ENCODE measurements at places on chromosomes 11 and 22.

GRCh38 chr22:46001046-46001425 lies 24.1 kb upstream of the WNT7B start:
- DNase-seq, result no peak

GRCh38 chr11:1777737-1778136 lies 14.0 kb upstream of the CTSD start:
- no peak for DNase-seq

DNA sequence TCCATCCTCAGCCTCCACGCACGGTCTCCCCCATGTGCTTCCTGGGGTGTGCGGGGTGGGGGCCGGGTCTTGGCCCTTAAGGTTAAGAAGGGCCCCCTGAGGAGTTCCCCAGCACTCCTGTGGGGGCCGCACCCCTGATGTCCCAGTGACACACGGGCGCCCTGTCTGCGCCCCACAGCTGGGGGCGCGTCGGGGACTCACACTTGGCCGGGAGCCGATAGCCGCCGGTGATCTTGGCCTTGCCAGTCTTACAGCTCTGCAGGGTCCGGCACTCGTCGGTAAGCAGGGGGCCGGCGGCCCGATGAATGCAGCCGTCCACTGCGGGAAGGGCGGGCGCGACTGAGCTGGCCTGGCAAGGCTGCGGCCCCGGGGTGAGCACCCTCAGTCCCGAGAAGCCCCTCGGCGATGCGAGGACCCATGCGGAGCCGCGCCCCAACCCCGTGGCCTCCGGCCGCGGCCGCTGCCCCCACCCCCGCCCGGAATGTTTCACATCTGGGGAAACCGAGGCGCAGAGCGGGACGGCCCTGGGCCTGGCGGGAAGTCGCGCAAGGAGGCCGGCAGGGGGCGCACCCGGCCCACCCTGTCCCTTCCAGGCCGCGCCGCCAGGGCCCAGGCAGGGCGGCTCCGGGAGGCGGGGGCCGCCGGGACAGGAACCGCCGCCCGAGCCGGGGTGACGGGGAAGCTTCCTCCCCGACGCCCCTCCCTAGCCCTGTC lies 13.9 kb downstream of the OTUB1 start:
- peak; percentile 78 for DNase-seq

- DNase-seq, result no peak
Observed at GRCh38 chr11:27209562-27210005, 153.4 kb downstream of the CCDC34 start.

DNA sequence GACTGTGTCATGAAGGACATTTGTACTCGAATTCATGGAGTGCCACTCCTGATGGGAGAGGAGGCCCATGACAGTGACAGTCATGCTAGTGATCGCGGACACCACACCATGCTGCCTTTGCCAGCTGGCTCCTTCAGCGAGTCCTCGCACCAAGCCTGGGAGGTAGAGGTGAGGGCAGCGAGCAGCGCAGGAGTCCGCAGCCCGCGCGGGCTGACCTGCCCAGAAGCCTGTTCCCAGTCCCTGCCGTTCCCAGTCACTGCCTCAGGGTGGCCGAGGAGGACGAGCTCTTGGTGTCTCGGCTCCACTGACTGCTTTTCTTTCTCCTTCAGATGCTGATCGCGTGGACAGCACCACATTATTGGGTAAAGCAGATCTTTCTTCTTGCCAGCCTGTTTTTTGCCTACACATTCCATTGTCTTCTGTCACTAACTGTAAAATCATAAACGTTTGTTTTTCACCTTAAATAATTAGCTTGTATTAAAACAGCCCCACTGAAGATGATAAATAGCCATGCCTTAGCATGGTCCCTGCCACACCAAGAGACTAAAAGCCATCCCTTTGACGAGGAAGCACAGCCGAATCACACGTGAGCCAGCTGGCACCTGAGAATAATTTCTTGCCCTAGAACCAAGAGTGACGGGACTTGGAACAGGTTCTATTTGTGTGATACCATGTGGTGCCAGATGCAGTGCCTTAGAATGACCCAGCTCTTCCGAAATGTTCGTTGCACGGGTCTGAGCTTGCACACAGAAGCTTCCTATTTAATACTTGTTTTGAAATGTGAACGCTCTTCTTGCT lies 25.5 kb downstream of the FAM118A start:
- no peak for DNase-seq

GRCh38 chr11:2802389-2803185 lies 83.0 kb downstream of the CDKN1C start:
- no peak for DNase-seq

GRCh38 chr22:37148031-37148651 lies 1.6 kb downstream of the IL2RB start:
- DNase-seq, result peak; percentile 60

DNA sequence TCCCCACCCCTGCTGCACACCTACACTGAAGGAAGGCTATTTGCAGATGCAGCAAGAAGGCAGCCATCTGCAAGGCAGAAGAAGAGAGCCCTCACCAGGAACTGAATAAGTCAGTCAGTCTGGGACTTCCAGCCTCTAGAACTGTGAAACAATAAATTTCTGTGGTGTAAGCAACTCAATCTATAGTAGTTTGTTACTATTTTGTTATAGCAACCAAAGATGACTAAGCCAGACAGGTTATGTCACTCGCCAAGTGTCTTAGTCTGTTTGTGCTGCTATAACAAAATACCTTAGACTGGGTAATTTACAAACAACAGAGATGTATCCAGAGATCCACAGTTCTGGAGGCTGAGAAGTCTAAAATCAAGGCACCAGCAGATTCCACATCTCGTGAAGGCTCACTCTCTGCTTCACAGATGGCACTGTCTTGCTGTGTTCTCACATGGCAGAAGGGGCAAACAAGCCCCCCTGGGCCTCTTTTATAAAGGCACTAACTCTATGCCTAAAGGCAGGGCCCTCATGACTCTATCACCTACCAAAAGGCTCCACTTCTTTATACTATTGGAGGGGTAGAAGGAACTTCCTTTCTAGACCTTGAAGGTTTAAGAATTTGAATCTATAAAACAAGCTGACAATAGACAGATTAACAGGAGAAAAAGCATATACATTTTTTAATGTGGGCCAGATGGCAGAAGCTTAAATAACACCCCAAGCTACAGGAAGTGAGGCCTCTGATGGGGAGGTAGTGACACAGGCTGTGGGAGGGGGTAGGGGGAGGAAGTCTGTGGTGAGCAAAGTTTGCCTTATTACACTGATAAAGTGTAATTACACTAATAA lies 12.3 kb downstream of the APOL6 start:
- peak; percentile 76 for DNase-seq

DNA sequence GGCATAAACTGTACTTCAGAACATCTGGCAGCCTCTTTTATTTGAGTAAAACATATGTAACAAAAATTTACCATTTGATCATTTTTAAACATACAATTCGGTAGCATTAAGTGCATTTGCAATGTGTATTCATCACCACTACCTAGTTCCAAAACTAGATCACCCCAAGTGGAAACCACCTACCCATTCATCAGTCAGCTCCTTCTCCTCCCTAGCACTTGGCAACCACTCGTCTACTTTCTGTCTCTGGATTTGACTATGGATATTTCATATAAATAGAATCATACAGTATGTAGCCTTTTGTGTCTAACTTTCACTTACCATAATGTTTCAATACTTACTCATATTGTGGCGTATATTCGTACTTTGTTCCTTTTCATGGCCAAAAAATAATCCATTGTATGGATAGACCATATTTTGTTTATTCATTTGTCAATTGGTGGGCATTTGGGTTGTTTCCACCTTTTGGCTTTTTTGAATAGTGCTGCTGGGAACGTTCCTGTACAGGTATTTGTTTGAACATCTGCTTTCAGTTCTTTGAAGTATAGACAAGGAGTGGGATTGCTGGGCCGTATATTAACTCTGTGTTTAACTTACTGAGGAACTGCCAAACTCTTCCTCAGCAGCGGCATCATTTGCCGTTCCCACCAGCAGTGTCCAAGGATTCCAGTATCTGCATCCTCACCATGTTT lies 27.2 kb upstream of the ADORA2A start:
- no peak for DNase-seq

DNA sequence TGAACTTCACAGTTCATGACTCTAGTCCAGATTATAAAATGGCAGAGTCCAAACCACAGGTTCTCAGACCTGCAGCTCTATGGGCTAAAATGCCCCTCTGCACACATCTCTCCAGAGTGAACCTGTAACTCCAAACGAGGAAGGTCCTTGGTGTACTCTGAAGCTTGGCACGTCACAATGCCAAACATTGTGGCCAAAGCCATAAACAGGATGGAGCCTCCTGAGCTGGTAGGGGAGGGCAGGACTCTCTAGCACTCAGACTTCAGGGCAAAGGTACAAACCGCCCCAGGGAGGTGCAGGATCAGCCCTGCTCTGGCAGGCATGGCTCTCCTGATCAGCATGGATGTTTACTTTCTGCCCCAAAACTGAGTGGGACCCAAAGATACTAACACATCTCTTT lies 2.3 kb downstream of the SCUBE2 start:
- DNase-seq, result no peak

GRCh38 chr22:45777046-45777851 lies 105.6 kb downstream of the ATXN10 start:
- no peak for DNase-seq

- no peak for DNase-seq
Observed at GRCh38 chr11:134040386-134041302, 28.2 kb upstream of the JAM3 start.

DNA sequence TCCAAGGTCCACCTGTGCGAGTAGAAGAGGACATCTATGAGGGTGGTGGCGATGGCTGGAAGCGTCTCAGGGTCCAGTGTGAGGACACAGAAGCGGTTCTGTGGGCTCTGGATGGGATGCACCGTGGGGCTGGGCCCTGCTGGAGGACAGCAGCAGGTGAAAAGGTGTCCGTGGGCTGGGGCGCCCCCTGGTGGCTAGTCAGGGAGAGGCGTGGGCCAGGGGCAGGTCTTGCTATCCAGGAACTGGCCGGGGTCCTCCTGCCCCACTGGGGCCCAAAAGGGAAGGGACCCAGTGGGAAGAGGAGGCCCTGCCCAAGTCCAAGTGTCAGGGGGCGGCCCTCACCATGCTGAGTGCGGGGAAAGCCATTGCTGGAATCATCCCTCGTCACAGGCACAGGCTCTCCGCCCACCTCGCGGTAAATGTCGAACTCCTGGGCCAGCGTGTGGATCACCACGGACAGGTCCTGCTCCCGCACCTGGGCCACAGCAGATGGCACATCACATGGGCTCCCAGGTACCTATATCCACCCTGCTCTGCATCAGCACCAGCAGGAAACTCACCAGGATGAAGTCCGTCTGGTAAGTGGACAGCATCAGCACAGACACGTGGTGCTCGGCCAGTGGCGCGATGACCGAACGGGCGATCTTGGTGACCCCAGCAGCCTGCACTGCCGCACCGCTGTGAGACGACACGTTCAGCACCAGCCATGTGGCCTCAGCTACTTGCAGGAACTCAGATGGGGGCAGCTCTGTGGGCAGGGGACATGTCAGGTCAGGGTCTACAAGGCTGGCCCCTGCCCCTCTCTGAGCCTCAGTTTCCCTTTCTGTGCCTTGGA lies 2.3 kb downstream of the CASTOR1 start:
- peak; percentile 88 for DNase-seq

- DNase-seq, result no peak
Observed at GRCh38 chr11:72224564-72225410, at the start of gene INPPL1. Gene INPPL1, plus strand, starts transcription at chr11:72224767. Its CDS starts 218 bp downstream, at chr11:72224985.

- DNase-seq, result no peak
Observed at GRCh38 chr11:63564056-63564774, 1.0 kb upstream of the PLAAT2 start.

GRCh38 chr22:45533703-45534102 lies 31.0 kb downstream of the FBLN1 start:
- DNase-seq, result no peak

- DNase-seq, result no peak
Observed at GRCh38 chr11:19756675-19757475, 44.2 kb downstream of the NAV2 start.

DNA sequence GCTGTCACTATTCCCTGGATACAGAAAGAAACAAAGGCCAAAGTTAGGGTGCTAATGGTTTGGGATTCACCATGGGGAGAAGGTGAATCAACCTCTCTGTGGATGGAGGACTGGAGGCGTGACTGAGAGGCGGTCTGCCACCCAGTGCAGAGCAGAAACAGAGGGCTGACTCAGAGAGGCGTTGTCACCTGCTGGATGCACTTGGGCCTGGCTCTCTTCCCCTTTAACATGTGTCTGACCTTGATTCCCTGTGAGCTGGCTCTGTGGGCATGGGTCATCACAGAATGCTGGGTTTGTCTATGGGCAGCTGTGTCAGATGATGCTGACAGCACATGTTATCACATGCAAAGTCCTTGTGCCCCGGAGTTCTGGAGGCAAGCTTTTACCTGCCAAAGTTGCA lies 75.9 kb downstream of the LDLRAD3 start:
- DNase-seq, result no peak

GRCh38 chr11:132844956-132845696 lies 687.2 kb downstream of the OPCML start:
- DNase-seq, result no peak

GRCh38 chr22:48331266-48331665 lies 1496.4 kb downstream of the BRD1 start:
- no peak for DNase-seq

DNA sequence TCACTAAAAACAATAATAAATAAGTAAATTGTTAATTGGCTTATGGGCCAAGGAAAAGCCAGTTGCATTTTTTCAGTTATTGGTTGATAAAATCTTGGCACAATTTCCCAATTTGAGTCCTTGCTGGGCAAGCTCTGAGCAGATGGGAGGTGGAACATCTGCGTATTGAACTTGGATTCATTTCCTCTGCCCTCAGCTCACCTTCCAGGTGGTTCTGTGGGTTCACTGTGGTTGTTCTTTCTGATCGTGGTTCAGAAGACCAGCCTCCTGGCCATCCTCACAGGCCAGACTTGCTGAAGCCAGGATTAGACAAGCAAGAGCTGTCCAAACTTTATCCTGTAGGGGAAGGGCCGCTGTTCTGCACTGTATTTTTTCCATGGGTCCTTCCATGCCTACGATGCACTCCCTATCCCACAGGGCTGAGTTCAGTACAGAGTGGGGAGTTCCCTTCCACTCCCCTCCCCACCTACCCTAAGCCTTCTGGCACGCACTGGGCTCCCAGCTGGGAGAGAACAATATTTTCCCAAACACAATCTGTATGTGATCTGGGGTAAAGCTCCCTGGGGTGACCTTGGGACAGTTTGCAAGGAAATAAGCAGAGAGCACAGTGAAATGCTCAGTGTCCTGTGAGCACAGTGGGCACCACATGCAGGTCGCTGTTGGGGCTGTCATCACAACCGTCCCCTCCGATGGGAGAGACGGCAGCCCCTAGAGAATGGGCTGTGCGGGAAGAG lies 43.5 kb upstream of the TP53I11 start:
- DNase-seq, result no peak
